ENCODE measurements at places on chromosomes 13 and 19. TPM values are rescaled to one million over a fixed set of nuclear protein-coding genes. Genes with fewer than 3 reads are reported as not detected.

DNA sequence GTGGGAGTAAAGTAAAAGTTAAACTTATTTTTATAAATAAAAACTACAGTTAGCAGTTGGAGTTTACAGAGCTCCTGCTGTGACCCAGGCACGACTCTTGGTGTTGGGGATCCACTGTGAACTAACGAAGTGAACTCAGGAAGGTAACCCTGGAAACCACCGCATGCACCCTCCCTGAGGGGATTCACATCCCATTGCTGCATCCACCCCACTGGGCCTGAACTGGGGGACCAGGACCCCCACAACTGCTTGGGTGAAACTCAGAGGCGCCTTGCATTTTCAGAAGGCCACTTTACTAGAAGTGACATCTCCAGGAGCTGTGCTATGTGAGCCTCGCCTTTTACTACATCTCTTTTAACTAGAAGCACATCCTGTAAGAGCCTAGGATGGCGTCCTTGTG lies 166.4 kb downstream of the TEX29 start:
- no peak for DNase-seq

GRCh38 chr13:58397596-58398387 lies 766.2 kb downstream of the PCDH17 start:
- DNase-seq: no peak

- DNase-seq: peak; percentile 63
Observed at GRCh38 chr13:44908266-44908665, 81.0 kb downstream of the NUFIP1 start.

DNA sequence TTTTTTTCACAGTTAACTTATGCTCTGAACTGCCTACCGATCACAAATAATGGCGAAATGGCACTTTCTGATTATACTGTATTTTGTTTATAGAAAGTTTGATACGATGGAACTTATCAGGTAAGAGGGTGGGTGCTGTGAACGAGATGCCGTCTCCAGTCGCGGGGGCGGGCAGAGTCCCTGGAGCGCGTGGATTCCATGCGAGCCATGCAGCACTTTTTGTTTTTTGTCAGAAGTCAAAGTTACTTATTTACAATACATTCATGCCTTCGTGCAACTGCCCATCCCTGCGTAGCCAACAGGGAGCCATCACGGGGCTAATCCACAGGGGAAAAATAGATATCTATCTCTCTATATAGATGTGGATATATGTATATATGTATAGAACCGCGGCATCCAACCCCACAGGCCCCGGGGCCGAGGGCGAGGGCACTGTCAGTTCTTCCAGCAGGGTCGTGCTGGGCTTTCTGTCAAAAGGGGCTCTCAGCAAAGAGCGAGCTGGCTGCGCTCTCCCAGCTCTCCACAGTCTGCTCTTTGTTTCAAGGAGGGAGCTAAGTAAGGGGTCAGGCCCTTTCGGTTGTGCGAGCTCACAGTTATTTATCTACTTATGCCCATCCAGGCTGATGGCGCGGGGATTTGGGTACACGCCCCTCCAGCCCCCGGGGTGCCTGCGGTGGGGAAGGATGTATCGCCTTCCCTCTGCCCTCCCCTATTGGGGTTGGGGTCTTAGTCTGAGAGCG lies 3.4 kb downstream of the SLITRK1 start:
- no peak for DNase-seq

DNA sequence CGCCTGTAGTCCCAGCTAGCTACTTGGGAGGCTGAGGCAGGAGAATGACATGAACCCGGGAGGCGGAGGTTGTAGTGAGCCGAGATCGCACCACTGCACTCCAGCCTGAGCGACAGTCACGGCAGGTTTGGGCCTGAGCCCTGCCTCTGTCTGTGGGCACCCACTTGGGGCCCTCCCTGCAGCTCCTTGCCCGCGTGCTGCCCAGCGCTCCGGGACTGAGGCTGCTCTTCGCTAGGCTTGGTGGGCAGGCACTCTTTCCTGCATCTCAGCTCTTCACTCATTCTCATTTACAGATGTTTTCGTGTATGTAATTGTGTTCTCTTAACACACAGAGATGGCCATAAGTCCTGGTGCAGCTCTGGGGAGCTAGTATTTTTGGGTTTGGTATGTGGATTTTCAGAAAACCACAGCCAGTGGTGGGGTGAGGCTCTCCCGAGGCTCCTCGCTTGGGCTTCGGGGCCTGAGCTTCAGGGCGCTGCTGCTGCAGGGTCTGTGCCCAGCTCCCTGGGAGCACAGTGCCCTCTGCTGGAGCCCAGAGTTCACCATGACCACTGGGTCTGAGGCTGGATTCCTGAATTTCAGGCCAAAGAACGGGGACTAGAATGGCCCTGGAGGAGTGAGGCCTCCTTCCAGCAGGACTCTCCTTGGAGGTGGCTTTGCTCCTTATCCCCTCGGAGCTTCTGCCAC lies 15.2 kb downstream of the UPF1 start:
- peak; percentile 68 for DNase-seq

- DNase-seq: no peak
Observed at GRCh38 chr19:11113140-11113708, 24.0 kb downstream of the LDLR start.

GRCh38 chr13:70014337-70014736 lies 93.3 kb upstream of the ATXN8OS start:
- DNase-seq: no peak

DNA sequence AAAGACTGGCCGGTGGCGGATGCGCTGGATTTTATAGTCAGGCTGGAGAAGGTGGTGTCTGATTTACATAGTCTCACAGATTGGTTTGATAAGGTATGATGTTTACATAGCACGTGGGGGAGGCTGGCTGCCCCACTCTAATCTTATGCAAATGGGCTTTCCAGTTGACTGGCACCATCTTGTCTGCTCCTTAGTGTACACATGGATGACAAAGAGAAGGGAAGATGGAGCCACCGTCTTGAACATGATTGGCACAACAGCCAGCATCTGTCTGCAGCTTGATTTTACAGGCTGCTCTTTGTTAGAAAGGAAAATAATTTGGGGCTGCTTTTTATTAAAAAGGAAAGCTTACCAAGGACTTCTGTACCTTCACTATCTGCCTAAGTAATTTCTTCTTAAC lies 265.2 kb upstream of the MAB21L1 start:
- DNase-seq: no peak

DNA sequence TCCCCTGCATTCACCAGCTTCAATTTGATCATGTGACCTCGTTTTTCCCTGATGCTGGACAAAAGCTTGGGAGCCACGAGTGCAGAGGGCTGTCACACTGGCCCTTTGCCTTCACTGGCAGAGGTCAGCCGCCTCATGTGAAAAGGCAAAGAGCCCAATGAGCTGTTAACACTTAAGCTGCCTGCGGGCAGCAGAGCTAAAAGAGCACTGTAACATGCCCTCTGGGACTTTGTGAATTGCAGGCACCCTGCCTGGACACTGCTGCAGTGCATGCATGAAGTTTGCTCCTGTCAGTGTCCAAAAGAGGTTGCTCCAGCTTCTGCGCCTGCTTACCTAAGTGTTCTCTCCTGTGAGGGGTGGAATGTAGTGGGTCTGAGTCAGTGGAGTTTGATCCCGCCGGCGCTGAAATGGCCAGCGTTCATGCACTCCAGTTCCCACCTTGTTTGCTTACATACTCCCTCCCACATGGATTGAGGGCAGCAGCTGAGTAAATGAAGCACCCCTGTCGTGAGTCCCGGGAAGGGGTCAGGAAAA lies 193.7 kb downstream of the RFC3 start:
- DNase-seq: peak; percentile 70

Gene ZNF560
- total RNA-seq: not detected

Gene KIR3DL1
- not detected for total RNA-seq

Gene KLF5
- total RNA-seq: 9.7 TPM

DNA sequence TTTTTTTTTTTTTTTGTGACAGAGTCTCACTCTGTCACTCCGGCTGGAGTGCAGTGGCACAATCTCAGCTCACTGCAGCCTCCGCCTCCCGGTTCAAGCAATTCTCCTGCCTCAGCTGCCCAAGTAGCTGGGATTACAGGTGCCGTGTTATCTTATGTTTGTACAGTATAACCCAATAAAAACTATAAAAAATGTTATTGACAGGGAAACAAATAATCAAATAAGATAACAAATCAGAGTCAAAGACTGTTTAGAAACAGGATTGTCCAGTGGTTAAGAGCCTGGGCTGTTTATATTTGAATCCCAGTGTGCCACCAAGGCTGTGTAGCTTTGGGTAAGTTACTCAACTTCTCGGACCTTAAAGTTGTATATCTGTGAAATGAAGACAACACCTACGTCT lies 19.1 kb upstream of the LMTK3 start:
- DNase-seq: no peak

- peak; percentile 43 for DNase-seq
Observed at GRCh38 chr13:73492811-73493210, 434.0 kb downstream of the KLF5 start.

DNA sequence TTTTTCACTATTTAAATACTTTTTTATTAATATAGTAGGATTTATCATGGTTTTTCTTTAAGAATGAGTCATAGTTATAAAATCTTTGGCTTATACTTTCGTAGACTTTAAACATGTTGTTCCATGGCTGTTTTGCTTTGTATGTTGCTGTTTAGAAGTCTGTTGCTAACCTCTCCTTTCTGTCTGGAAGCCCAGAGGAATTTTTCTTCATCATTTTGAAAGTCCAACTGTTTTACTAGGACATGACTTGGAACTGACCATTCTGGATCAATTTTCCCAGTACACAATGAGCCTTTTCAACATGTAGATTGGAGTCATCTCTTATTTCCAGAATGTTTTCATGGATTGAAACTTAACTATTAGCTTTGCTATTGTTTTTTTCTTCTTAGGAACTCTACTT lies 7.9 kb downstream of the CAB39L start:
- DNase-seq: peak; percentile 34

GRCh38 chr19:53870485-53870844 lies 2.8 kb downstream of the MYADM start:
- no peak for DNase-seq

DNA sequence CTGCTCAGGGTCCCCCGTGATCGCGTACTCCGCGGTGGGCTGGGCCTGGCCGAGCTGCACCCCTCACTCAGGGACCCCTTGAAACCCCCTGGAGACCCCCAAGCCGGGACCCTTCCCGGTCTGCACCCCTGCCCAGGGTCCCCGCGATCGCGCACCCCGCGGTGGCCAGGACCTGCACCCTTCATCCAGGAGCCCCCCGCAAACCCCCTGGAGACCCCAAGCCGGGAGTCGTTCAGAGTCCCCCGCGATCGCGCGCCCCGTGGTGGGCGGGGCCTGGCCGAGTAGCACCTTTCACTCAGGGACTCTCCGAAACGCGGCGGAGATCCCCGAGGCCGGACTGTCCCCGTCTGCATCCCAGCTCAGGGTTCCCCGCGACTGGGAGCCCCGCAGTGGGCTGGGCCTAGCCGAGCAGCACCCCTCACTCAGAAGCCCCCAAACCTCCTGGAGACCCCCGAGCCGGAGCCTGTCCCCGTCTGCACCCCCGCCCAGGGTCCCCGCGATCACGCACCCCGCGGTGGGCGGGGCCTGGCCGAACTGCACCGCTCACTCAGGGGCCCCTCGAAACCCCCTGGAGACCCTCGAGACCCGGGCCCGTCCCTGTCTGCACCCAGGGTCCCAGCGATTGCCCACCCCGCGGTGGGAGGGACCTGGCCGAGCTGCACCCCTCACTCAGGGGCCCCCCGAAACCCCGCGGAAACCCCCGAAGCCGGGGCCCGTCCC lies 748 bp downstream of the LMNB2 start:
- no peak for DNase-seq

DNA sequence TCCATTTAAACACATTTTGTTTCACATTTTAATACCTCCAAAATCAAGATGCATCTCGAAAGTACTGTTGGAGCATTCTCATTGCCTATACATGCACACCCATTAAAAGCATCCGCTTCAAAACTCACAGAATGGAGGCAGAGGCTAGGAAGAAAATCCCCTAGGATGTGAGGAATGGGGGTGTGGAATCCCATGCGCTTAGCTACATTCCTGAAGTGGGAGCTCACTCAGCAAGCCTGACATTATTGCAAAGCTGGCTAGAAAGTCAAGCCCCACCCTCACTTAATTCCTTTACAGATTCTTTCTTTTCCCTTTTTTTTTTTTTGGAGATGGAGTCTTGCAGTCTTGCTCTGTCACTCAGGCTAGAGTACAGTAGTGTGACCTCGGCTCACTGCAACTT lies 4.6 kb upstream of the FAM32A start:
- DNase-seq: peak; percentile 76

GRCh38 chr19:29247051-29247450 lies 34.1 kb upstream of the UQCRFS1 start:
- DNase-seq: no peak

- no peak for DNase-seq
Observed at GRCh38 chr19:2300533-2300932, 7.4 kb downstream of the LINGO3 start.

Gene EID2B
- 4.8 TPM for total RNA-seq

Gene GPR4
- not detected for total RNA-seq

Gene CEACAM4
- total RNA-seq: not detected

DNA sequence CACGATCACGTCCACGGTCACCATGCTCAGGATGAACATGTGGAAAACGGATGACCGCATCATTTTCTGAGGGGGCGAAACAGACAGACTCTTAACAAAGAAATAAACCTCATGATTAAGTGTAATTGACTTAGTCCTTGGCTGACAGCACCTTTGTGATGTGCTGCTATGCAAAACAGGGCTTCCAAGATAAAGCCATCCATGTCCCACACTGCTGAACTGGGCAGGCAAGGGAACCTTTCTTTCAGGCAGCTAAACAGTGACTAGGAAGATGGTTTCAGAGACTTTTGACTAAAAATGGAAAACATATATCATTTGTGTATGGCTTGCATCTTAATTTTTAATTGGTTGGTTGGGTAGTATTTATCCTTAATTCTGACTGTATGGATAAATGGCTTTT lies 157.8 kb downstream of the NALCN start:
- no peak for DNase-seq

GRCh38 chr13:110682746-110683145 lies 23.2 kb downstream of the CARS2 start:
- DNase-seq: no peak

DNA sequence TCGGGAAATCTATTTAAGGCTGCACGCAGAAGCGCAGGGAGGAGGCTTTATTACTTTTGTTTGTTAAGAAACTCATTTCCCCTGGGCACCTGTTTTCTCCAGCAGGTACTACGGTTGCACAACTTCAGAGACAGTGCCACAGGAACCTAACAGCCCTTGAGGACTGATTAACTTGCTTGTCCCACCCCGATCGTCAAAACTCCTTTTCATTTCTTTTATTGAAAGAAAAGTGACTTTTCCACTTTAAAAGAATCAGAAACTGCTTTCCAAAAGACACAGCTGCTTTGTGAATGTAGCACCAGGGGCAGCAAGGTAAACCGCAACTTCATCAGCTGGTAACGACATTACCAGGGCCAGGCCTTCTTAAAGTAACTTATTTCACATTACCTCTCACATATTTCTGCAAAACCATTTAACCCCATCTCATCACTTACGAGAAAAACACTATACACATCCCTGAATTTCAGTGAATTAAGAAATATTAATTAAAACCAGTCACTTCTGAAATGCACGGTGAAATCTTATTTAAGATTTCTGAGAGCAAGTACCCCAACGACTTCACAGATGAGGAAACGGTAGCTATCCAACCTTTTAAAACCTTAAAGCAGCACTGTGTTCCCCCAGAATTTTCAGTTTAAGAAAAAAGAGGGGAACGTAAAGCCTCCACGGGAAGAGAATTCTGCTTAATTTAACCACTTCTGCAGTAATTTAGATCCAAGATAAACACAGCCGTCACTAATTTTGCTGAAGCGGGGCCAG lies 1.4 kb downstream of the ANKRD10 start:
- DNase-seq: peak; percentile 56

- DNase-seq: no peak
Observed at GRCh38 chr13:114124431-114124830, 8.0 kb downstream of the RASA3 start.

Gene UBE2L5
- total RNA-seq: not detected

All from LHCN-M2 (cell line).